ENCODE measurements at places on chromosomes 16 and 17. TPM values are rescaled to one million over a fixed set of nuclear protein-coding genes. Genes with fewer than 3 reads are reported as not detected.
A peak's percentile ranks its signal among the peaks of the same experiment; 100 is the strongest.

ALDH3A1 gene
- total RNA-seq, result not detected

DNA sequence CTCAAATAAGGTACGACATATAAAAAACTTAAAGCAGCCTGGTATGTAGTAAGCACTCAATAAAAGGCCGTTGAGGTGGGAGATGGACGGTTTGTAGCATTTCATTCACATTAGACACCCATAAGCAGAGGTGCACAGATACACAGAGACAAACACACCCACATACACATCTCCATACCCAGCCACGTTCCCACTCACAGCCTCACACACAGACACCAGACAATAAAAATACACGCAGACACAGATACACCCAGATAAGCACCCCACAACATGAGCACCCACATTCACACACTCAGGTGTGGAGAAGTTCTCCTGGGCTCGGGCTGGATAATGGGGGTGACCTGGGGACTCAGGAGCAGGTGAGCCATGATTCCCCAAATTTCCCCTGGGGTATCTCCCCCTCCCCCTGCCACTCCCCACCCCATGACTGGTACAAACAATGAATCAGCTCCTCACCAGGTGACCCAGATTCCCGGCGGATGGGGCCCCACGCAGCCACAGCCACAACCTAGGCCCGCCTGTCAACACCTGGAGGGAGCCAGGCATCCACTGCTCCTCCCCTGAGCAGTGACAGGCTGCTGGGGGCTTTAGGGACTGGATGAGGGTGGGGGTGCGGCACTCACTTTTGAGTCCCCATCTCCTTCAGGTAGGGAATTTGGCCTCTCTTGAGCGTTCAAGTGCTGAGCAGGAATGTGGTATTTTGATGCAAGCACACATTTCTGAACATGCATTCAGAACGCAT lies 2.7 kb downstream of the DLX3 start:
- no peak for DNase-seq

DNA sequence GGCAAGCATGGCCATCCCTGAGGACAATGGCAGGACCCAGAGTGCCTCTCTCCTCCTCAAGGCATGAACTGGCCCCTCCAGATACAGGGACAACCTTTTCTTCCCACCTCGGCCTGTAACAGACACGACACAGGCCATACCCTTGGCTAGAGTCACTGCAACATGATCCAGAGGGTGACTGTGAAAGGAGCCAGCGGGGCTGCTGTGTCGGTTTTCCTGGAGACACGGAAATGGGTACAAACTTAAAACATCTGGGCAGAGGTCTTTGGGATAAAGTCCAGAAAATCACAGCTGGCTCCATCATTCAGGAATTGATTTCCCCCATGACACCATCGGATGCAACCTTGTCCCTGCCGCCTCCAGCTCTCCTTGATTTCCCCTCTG lies 5.3 kb downstream of the CEP295NL start:
- DNase-seq, result no peak

DNA sequence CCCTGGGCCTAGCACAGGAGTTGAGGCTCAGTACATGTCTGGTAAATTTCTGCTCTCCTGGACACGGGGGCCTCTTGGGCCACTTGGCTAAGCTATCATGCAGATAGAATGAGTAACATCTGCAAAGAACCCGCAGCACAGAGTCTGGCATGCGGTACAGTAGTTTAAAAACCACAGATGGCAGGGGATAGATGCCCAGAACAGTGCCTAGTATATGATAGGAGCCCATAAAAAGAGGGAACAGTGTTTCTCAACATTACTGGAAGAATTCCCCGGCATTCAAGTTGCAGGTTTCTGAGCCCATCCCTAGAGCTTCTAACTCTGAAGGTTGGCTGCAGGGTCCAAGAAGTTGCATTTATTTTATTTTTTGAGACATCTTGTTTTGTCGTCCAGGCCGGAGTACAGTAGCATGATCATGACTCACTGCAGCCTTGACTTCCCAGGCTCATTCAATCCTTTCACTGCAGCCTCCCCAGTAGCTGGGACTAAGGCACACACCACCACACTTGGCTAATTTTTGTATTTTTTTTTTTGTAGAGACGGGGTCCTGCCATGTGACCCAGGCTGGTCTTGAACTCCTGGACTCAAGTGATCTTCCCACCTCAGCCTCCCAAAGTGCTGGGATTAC lies 5.8 kb downstream of the CDIPT start:
- DNase-seq, result no peak

TNFRSF17 gene
- not detected for total RNA-seq

GRCh38 chr17:2064980-2065785 lies 10.3 kb downstream of the HIC1 start:
- DNase-seq, result no peak

KRT25 gene
- total RNA-seq, result not detected

DNA sequence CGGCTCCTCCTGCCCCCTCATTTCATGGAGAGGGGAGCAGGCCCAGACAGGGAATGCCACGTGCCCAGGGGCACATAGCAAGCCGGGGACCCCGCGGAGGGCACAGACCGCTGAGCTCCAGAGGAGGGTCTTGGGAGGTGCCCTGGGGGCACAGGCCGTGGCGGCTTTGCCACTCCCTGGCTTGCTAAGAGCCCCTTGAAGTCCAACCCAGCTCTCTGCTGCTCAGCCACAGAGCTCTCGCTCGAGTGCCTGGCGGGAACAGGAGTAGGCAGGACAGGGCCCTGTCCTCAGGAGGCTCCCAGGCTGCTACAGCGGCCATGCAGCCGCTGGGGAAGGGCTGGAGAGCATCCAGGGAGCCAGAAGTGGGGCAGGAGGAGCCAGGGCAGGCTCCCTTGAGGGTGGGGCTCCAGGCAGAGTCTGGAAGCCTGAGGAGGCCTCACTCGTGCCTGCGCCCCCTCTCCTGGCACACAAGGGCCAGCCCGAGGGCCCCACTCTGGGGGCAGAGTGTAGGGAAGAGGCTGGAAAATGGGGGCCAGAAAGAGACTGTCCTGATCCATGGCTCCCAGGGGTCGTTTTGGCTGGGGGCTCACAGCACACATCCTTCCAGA lies 4.4 kb upstream of the RAB26 start:
- DNase-seq, result no peak

DNA sequence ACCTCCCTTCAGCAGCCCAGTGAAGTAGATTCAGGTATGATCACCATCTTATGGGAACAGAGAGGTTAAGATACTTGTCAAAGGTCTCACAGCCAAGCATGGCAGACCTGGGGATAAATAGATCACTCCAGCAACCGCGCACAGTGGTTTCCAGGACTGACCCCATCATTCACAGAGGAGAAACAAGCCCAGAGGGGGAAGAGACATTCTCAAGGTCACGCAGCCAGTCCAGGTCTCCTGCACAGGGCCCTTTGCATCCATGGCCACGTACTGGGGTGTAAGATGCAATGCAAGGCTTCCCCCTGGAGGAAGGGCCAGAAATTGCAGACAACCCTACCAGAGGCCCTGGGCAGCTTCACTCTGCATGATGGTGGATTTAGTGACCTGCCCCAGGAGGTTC lies 19.9 kb downstream of the TLE7 start:
- DNase-seq, result no peak

GRCh38 chr17:79843474-79843815 lies 4.2 kb upstream of the CBX4 start:
- no peak for DNase-seq

DNA sequence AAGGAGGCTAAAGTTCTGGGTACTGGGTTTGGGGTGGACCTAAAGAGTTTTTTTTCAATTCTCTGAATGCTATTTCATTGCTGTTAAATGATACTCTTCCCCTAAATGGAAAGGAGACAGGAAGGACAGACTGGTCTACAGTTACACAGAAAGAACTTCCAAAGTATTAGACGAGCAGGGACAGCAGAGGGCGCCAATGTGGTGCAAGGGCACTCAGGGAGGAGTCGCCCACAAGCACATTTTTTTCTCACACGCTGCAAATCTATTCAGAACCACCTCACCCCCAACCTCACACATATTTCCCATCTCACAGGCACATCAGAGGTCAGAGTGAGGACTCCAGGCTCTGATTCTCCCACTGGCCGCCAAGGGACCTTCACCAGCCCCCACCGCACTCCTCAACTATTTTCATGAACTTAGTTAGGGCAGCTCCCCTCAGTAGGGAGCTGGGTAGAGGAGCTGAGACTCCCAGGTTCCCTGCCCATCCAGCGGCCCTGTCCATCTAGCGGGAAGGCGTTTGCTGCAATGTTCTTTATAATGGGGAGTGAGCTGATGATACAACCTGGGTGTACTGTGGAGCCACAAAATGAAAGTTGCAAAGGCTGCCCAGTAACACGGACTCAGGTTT lies 6.8 kb upstream of the CA4 start:
- no peak for DNase-seq

SUMO2 gene
- total RNA-seq, result 80.6 TPM

DNA sequence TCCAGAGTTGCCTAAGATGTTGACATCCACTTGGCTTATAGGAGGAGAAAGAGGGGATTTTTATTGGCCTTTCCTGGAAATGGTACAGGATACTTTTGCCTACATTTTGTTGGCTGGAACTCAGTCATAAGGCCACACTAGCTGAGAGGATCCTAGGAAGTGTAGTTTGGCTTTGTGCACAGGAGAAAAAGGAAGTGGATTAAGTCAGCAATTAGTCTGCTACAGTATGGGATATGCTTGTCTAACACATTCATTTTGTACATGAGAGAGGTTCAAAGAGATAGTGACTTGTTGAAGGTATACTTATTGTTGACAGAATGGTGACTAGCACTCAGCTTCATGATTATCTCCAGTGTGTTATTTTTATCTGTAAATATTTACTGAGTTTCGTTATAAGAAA lies 10.3 kb downstream of the UTP18 start:
- no peak for DNase-seq

TAC4 gene
- not detected for total RNA-seq

DNA sequence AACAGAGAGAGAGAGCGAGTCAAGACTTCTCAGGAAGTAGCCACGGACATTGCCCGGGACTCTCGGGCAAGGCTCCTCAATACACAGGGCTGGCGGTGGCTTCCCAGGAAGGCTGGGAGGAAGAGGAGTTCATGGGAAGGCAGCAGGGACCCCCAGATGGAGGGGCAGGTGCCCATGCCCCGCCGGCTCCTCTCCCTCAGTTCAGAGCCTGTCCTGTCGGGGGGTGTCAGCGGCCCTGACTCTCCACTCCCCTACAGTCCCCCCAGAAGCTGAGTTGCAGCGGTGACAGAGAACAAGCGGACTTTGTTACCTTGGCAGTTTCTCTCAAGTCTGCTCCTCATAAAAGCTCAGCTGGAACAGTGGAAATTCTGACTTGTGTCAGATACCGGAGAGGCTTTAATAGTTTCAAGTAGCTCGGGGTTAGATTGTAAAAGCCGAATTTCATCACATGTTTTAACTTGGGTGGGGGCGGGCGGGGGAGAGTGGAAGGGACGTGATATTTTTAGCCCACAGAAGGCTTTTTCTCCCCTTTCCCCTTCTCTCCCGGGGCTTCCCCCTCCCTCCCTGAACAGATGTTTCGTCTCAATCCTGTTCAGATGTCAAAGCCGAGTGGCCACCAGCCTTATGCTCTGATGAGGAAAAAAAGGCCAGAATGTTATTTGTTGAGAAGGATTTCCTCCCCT lies 65.2 kb downstream of the NKD1 start:
- DNase-seq, result no peak

DNA sequence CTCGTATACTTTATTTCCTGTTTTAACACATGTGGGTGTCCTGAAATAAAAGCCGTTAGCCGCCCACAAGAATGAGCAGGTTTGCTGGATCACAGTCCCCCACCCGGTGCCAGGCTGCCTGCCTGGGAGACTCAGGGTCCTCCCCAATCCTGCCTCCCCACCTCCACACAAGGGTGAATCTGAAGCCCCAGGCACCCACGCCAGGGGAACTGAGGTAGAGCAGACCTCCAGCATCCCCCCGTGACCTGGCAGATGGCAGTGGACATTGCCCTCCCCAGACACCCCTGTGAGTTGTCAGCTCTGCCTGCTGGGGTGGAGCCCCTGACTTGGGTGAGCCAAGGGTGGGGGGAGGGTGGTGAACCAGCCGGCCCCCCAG lies 114.8 kb downstream of the METRNL start:
- no peak for DNase-seq

DNA sequence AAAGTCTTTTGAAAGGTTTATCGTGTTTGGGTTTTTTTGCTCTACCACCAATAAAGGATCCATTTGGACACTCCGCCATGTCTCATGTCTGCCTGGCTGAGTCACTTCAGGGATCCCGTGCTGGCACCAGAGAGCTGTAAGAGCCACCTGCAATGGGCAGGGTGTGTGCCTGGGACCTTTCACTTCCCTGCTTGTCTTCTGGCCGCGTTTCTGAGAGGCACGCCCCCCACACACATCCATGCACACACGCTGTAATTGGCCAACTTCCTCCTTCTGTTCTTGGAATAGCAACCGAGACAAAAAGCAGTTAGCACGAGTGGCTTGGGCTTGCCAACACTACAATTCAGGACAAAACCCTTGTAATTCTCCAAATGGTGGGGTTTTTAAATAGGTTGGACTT lies 9.8 kb upstream of the SOST start:
- DNase-seq, result no peak

DNA sequence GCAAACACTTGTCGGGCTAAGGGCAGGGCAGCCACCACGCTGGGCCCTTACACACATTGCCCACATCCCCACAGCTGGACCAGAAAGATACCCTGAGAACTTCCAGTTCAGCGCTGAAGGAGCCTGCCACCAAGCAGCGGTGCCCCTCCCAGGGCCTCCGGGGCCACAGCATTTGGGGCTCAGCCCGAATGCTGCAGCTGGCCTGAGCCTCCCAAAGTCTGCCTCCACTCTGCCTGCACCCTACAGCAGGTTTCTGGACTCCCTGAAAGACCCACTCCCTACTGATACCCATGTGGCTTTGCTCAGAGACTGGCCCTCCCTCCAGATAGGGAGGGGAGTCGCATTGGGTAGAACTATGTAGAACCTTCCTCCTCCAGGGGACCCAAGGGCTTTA lies 1.5 kb downstream of the MCRIP1 start:
- no peak for DNase-seq

GRCh38 chr17:59842901-59843652 lies 49.7 kb downstream of the TUBD1 start:
- peak; percentile 96 for DNase-seq

P2RX5 gene
- 1.2 TPM for total RNA-seq

GRCh38 chr16:85207357-85207921 lies 95.2 kb upstream of the CIBAR2 start:
- DNase-seq, result no peak

GRCh38 chr16:28104404-28104803 lies 40.9 kb upstream of the GSG1L start:
- no peak for DNase-seq

DNA sequence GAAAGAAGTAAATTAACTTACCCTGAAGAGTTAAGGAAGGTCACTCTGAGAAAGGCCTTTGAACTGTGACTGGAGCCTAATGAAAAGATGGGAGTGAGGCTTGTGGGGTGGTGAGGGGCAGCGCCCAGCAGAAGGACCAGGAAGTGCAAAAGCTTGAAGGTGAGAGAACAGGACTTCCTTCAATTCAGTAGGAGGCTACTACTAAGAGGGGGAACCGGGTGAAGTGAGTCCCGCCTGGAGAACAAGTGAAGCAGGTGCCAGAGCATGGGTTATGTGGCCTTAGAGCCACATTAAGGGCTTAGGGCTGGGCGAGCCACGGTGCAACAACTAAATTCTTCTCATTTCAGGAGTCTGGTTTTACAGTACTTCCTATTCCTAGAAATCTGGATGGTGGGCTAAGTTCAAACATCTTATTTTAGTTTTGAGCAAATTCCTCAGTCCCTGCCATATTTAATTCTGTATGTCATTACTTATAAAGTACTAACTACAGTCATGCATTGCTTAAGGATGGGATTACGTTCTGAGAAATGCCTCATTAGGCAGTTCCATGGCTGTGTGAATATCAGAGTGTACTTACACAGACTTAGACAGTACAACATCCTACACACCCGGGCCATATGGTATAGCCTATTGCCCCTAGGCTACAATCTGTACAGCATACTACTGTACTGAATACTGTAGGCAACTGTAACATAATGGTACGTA lies 5.1 kb downstream of the CFAP20 start:
- DNase-seq, result no peak

GRCh38 chr17:58667934-58668597 lies 23.8 kb downstream of the TEX14 start:
- no peak for DNase-seq
